ENCODE measurements at places on chromosomes 16 and 17. TPM values are rescaled to one million over a fixed set of nuclear protein-coding genes. Genes with fewer than 3 reads are reported as not detected.

SPATA32 gene
- not detected for total RNA-seq

ADCY7 gene
- total RNA-seq, result 24.6 TPM

SUPT6H gene
- total RNA-seq, result 16.5 TPM

PTX4 gene
- total RNA-seq, result not detected

TEKT3 gene
- total RNA-seq, result not detected

PRPF8 gene
- total RNA-seq, result 69.7 TPM

PKMYT1 gene
- 27.3 TPM for total RNA-seq
